ENCODE measurements at places on chromosomes 6 and 20.

DNA sequence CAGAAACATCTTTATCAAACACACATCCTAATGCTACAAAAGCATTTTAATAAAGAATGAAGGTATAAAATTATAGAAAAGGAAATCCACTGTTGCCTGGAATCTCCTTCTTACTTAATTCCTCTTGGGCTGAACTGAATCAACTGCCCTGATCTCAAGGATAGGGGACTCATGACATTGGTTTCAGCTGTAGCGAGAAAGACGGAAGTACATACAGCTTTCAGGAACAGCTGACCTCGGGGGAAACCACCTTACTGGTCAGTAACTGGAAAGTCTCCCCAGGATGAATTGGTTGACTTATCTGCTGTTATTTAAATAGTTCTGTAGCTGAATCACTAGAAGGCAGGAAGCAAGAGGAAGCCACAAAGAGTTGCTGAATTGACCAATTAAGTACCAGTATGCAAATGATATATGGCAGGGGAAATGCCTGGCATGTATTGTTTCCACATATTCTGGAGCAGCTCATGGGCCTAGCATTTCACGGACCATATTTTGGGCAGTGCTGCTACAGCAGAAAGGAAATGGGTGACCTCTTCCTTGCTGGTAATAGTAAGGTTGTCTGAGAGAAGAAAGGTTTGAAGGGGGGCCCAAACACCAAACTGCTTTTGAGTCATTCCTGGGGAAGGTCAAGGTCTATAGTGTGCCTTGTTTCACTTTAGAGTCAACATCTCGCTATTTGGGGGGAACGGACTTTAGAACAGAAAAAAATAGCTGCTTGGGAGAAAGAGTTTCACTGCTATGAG is 43.7 kb upstream of the MAP7 start:
- DNase-seq = no peak

DNA sequence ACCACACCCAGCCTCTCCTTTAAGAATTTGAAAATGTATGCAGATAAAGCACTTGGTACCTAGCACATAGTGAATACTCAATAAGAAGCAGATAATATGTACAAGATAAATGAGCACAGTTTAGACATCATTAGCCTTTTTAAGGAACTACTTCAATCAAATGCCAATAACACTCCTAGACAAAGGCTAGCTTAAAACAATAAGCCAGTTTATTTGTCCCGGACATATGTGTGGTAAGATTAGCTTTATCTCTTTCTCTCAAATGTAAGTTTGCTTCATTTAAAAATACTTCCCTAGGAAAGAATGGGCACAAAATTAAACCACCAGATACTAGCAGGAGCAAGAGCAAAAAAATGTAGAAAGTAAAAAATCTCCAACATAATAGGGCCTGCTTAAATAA is 73.8 kb downstream of the MAP3K5 start:
- DNase-seq = no peak

DNA sequence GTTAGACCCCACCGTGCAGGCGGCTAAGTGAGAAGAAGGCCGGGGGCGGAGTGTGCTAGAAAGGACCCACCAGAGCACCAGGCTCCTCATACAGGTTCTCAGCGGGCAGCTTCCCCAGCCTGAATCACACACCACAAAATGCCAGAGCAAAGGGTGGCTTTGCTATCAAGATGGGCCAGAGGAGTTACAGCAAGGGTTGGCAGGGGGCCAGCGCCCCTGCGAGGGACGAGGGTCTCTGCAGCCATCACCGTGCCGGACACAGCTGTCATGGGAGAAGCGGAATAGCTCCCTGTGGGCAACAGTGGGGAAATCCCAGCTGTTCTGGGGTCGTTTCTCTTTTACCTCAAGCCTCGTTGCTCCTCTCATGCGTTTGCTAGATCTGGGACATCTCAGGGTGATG is 206.3 kb downstream of the SMOC2 start:
- DNase-seq = no peak

DNA sequence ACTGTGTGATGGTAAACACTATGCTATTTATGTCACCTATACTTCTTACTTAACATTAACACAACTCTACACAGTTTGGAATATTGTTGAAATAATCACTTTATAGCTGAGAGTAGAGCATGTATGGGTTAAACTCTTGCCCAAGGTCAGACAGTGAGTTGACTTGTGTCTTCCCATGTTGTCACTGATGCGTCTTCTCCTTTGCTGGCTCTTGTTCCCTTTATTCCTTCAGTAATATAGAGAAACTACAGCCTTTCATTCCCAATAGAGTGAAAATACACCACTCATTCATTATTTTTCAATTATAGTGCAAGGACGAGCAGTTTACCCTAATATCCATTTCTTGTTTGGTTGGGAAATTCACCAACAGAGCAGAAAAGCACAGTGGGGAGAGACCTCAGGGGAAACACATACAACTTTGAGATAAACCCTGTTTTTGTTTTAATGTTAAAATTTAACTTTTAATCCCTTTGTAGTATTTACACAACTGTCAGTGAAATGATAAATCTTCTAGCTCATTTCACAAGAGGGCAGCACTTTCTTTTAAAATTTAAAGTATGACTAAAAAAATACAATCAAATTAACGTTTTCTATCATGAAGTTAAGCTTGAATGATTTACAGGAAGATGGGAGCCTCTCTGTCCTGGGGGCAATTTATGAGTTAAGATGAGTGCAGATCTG is 363.0 kb downstream of the UTRN start:
- DNase-seq = no peak

GRCh38 chr6:146905181-146905704 is 299.0 kb upstream of the STXBP5 start:
- DNase-seq = no peak

GRCh38 chr20:57400821-57401564 is 9.8 kb downstream of the RBM38 start:
- no peak for DNase-seq

DNA sequence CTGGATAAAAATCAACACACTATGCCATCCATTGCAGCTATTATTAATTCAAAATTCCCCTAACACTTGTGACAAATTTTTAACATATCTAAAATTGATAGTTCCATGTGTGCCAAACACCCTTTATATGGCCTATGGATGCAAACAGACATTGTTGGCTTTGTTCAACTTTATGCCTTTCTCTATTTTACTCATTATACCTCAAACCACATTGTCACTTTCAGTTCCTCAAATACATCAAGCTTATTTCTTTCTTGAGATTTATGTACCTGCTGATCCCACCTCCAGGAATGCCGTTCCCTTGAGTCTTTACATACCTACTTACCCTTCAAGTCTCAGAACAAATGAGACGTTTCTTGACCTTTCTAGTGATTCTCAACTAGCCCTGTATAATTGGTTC is 193.5 kb upstream of the PLN start:
- DNase-seq = no peak

GRCh38 chr6:17059850-17060249 is 42.0 kb upstream of the STMND1 start:
- no peak for DNase-seq

- DNase-seq = peak; percentile 19
Observed at GRCh38 chr6:53103993-53104675, 38.9 kb downstream of the FBXO9 start.

DNA sequence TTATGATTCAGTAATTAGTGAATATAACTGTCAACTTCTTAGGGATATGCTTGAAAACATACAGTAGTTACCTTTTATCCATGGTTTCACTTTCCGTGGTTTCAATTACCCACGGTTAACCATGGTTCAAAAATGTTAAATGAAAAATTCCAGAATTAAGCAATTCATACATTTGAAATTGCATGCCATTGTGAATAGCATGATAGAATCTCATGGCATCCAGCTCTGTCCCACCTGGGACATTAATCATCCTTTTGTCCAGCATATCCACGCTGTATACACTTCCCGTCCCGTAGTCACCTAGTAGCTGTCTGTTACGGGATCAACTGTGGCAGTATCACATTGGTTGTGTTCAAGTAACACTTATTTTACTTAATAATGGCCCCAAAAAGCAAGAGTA is 781.7 kb upstream of the CITED2 start:
- DNase-seq = no peak

DNA sequence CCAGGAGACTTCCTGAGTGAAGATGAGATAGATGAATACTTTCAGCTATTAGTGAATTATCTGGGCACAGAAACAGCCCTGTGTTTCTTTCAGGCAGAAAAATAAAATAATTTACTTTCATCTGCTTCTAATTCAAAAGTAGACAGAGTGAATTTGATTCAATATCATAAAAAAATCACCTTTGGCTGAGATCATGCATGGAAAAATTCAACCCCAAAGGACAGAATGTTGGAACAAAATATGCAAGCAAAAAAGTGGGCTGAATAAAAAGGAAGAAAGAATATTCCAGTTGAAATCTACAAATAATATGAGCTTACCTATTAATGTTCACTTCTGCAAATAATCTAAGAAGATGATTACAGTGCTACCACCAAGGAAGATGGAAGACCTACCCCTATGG is 546.9 kb downstream of the TFAP2B start:
- no peak for DNase-seq

DNA sequence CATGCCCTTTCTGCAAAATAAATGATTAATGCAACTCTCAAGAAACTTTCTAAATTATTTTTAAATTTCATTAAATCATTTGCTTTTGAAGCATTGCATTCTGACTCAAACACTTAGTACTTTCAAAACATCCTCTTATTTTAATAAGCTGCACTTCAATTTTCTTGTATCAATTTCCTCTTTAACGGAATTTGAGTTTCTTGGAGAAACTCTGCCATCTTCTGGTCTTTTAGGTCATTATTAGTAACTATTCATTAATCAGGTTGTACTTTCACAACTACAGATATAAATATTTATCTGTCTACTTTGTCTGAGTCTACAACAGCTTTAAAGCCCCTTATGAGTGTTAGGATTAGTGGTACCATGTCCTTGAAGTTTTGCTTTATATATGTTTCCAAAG is 30.2 kb downstream of the TMX4 start:
- DNase-seq = no peak

DNA sequence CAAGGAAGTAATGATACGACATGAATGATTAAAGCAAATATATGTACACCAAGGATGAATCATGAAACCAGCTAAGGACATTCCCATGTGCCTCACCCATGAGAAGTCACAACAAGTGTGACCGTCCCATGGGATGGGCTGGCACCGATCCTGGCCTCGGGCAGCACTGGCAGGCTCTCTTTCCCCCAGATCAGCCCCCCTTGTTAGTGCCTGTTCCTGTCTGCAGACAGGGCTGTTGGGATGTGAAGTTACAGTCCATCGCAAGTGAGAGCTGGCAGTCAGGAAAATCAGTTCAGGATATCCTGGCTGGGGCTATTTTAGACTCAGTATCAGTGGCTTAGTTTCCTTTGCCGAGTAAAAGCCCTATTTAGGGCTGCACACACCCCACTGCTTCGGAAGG is 129.2 kb upstream of the SNX9 start:
- no peak for DNase-seq

DNA sequence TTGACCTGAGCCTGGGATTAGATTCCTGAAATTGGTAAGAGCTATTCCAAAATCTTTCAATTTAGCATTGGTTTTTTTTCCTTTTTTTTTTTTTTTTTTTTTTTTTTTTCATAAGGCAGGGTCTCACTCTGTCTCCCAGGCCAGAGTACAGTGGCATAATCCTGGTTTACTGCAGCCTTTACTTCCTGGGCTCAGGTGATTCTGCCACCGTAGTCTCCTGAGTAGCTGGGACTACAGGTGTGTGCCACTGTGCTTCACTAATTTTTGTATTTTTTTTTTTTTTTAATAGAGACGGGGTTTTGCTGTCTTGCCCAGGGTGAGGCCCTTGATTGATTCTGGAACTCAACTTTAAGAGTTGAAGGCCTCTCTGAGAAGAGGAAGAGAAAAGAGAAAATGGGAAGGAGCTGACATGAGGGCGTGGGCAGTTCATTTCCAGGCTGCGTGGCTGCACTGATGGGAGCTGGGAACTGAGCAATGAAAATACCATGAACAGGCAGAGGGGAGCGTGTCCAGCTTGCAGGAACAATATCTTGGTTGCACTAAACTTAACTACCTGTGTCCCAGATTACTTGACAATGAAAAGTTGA is 24.6 kb downstream of the KDM1B start:
- DNase-seq = no peak

- no peak for DNase-seq
Observed at GRCh38 chr6:11085758-11086435, 7.7 kb upstream of the SMIM13 start.

GRCh38 chr20:64044484-64045247 is 4.8 kb downstream of the SOX18 start:
- no peak for DNase-seq

- DNase-seq = no peak
Observed at GRCh38 chr6:38632490-38632889, 7.2 kb downstream of the BTBD9 start.

- DNase-seq = no peak
Observed at GRCh38 chr6:129686941-129687627, 22.9 kb downstream of the ARHGAP18 start.

DNA sequence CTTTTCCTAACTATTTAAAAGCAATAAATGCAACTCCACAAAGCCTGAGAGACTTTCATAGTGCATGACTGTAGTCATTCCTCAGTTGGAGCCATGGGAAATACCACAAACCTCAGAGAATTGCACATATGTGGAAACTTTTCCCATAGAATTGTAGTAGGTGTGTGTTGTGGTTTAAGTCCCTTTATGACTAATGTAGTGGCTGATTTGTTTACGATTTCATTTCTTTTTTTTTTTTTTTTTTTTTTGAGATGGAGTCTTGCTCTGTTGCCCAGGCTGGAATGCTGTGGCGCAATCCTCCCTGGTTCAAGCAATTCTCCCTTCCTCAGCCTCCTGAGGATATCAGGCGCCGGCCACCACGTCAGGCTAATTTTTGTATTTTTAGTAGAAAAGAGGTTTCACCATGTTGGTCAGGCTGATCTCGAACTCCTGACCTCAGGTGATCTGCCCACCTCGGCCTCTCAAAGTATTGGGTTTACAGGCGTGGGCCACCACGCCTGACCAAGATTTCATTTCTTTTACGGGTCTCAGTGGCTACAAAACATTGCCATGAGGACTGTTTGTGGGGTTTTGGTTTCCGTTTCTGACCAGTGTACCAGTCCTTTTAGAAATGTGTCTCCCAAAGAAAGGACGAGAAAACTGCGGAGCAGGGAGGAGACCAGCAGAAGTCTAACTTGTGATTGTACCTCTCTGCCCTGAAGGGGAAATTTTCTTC is 212.1 kb upstream of the MARCKS start:
- no peak for DNase-seq

- DNase-seq = no peak
Observed at GRCh38 chr6:148547110-148547509, 199.7 kb upstream of the UST start.

- DNase-seq = no peak
Observed at GRCh38 chr6:167233490-167233889, 57.6 kb upstream of the UNC93A start.

DNA sequence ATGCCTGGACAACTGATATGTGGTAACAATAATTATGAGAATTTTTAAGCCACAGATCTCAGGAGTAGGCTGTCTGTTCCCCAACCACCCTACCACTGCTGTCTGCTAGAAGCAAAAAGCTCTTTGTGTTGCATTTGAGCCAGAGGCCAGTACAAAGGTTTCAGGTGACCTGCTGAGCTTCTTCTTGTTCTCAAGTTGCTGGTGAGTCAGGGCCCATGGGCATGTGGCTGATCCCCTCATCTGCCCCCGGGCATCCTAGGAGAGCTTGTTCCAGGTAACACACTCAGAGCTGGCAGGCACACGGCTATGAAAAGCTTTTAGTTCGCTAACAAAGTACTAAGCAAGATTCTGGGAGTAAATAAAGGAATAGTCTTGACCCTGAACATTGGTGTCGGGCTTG is 285.3 kb downstream of the CDC5L start:
- DNase-seq = no peak

- DNase-seq = no peak
Observed at GRCh38 chr6:44627091-44627882, 239.8 kb downstream of the CDC5L start.

Data from SHP77 treated with DMSO at 0.1 percent for 48 hours (cell line).